CD8-positive, alpha-beta memory T cell (primary cell): ENCODE measurements at places on chromosomes 2 and 18. TPM values are rescaled to one million over a fixed set of nuclear protein-coding genes. Genes with fewer than 3 reads are reported as not detected.

DCC gene
- not detected for total RNA-seq

- DNase-seq, result no peak
- H3K27ac ChIP-seq, result no peak overlapping the region
- no peak overlapping the region for H3K4me3 ChIP-seq
- peaks cover 10% of the 10 kb centered on the region for H3K4me1 ChIP-seq
Measured at GRCh38 chr2:136253288-136254004, 135.5 kb upstream of the CXCR4 start.

DNA sequence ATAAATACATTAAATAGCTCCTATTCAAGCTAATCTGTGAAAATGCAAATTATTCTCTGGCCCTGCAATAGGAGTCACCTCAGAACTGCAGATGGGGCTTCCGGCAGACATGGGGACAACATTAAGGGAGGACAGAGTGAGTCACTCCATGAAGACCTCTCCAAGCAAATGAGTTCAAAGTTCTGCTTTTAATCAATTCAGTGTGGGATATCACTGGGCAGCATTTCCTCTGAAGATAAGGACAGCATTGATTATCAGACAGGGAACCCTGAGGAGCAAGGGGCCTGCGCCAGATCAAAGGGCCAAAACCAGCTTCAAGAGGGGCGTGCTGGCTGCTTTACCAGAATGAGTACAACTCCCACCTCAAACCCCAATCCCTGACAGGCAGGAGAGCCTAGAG is 356.9 kb upstream of the KLHL29 start:
- no peaks in the 10 kb centered on the region for H3K27me3 ChIP-seq
- DNase-seq, result no peak
- no peaks in the 10 kb centered on the region for H3K4me1 ChIP-seq
- no peaks in the 10 kb centered on the region for H3K36me3 ChIP-seq
- no peak overlapping the region for H3K4me3 ChIP-seq
- H3K27ac ChIP-seq, result no peak overlapping the region

STK11IP gene
- 26.2 TPM for total RNA-seq

- H3K27me3 ChIP-seq, result no peaks in the 10 kb centered on the region
- no peak overlapping the region for H3K27ac ChIP-seq
- peaks cover 3% of the 10 kb centered on the region for H3K4me1 ChIP-seq
Measured at GRCh38 chr2:28448793-28449100, 47.1 kb upstream of the PLB1 start.

GRCh38 chr2:31088504-31089195 is 49.6 kb downstream of the GALNT14 start:
- H3K4me3 ChIP-seq, result no peak overlapping the region
- no peaks in the 10 kb centered on the region for H3K36me3 ChIP-seq
- H3K27ac ChIP-seq, result no peak overlapping the region

CYP26B1 gene
- total RNA-seq, result not detected

DNA sequence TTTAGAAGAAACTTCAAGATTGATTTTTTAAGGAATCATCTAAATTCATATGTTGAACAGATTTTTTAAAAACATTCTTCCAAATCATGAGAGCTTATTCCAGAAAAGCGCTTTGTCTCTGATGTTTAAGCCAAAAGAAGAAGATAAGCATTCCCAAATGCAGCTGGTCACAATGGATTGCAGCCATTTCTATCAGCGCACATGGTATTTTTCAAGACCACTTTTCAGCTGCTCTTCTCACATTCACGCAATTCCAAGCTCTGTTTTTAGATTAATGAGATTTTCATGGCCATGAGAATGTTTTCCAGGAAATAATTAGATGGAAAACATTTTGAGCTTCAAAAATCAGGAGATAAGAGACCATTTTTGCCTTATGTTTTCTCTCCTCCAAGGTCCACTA is 8.7 kb downstream of the OSBPL1A start:
- H3K4me1 ChIP-seq, result no peaks in the 10 kb centered on the region
- no peaks in the 10 kb centered on the region for H3K36me3 ChIP-seq
- no peak overlapping the region for H3K27ac ChIP-seq
- no peak for DNase-seq

DNA sequence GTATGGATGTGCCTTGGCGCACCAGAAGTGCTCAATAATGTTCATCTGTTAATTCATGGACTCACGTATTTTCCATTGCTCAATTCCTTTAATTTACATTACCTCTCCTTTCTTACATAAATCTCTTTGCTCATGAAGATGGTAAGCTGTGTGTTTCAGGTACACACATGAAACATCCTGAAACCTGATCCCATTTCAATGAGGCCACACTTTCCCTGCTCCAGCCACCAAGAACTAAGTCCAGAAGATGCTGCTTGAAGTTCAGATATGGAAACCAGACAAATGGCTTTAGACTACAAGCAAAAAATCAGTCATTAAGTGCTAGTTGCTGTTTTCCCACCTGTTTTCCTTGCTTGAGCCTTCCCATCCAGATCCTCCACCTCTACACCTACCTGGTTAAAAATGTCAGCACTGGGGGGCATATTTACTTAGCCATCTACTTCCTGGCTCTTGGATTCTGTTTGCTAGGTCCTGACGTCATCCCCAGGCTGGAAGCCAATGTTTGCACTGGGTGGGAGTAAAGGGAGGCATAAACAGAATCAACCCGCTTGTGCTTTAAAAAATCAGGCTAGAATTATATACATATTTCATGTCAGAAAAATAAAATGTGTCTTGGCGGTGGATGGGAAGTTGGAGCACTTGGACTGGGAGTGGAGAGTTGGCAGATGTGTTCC is 309.7 kb downstream of the OSR1 start:
- no peaks in the 10 kb centered on the region for H3K27me3 ChIP-seq
- no peak for DNase-seq
- no peaks in the 10 kb centered on the region for H3K36me3 ChIP-seq
- no peaks in the 10 kb centered on the region for H3K4me1 ChIP-seq

- H3K36me3 ChIP-seq, result no peaks in the 10 kb centered on the region
- peaks cover 36% of the 10 kb centered on the region for H3K4me1 ChIP-seq
- no peak overlapping the region for H3K27ac ChIP-seq
- no peaks in the 10 kb centered on the region for H3K27me3 ChIP-seq
- no peak overlapping the region for H3K4me3 ChIP-seq
Measured at GRCh38 chr2:160418853-160419252, 74.8 kb downstream of the RBMS1 start.

IL1RL2 gene
- 0.33 TPM for total RNA-seq

GRCh38 chr18:25704071-25704470 is 352.1 kb upstream of the ZNF521 start:
- H3K4me3 ChIP-seq, result no peak overlapping the region
- no peaks in the 10 kb centered on the region for H3K27me3 ChIP-seq
- DNase-seq, result no peak
- H3K4me1 ChIP-seq, result no peaks in the 10 kb centered on the region

G6PC2 gene
- total RNA-seq, result not detected

DNA sequence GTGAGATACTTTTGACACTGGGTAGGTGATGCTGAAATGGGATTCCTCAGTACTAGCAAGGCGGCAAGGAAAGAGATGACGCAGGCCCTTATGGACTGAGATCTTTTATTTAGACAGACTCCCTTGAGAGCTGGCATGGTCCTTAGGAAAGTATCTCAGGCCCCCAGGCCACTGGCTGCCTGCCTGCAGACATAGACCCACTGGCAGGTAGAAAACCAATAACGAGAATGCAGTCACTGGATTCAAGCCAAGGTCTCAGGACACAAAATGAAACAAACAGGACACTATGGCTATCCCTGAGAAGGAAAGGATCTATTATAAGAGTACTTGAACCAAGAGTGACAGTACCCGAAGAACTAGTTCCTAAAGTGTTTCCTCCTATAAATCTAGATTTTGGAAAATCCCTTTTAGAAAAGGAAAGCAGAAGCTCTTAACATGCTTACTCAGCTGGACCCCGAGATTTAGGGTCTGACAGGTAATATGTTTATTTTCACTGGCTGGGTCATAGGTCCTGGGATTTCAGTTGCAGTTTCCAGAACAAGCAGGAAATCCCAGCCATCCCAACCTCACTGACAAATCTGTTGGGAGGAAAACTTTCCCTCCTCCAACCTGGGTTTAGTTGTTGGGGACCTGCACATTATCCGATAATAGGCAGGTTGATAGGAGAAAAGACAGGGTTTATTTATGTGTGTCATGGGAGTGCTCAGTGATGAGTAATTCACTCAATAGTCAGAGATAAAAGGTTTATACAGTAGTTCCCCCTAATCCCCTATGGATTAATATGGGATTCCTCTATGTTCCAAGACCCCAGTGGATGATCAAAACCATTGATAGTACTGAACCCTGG is 44.5 kb downstream of the COMMD1 start:
- H3K27me3 ChIP-seq, result no peaks in the 10 kb centered on the region
- H3K27ac ChIP-seq, result no peak overlapping the region
- H3K4me3 ChIP-seq, result no peak overlapping the region
- H3K4me1 ChIP-seq, result no peaks in the 10 kb centered on the region
- no peaks in the 10 kb centered on the region for H3K36me3 ChIP-seq

DNA sequence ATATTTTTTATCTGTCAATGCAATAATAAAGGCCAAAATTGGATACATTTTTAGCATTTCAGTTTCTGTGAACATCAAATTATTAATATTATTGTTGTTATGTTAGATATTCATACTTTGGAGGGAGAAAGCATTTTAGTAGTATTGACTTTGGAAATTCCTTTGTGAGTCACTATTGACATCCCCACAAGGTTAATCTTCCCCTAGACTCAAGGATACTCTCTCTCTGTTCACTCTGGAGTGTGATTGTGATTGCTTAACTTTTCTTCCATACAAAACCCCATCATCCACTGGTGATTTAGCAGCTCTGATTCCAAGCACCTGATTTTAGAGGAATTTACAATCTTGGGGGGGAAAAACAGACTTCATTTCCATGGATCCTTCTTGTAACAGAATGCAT is 352.0 kb downstream of the THSD7B start:
- H3K27ac ChIP-seq, result no peak overlapping the region
- DNase-seq, result no peak
- no peaks in the 10 kb centered on the region for H3K36me3 ChIP-seq
- H3K4me3 ChIP-seq, result no peak overlapping the region
- no peaks in the 10 kb centered on the region for H3K27me3 ChIP-seq

- H3K4me3 ChIP-seq, result no peak overlapping the region
- no peaks in the 10 kb centered on the region for H3K27me3 ChIP-seq
- DNase-seq, result no peak
- H3K36me3 ChIP-seq, result peaks cover 31% of the 10 kb centered on the region
Measured at GRCh38 chr2:43943809-43944452, 51.9 kb downstream of the LRPPRC start.

DNA sequence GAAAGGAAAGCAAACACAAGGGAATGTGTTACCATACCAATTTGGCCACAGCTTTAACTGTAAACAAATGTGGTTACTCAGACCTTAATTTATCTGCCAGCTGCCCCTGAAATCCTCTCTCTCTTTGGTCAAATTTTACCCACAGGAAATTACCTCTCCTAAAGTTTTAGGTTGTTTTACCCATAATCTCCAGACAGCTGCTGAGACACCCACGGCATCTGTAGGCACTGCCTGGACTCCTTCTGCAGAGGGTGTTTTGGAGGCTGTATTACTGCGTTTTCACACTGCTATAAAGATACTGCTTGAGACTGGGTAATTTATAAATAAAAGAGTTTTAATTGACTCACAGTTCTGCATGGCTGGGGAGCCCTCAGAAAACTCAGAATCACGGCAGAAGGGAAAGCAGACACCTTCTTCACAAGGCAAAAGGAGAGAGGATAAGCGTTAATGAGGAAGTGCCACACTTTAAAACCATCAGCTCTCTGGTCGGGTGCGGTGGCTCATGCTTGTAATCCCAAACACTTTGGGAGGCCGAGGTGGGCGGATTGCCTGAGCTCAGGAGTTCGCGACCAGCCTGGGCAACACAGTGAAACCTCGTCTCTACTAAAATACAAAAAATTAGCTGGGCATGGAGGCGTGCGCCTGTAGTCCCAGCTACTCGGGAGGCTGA is 677.5 kb upstream of the FSHR start:
- DNase-seq, result no peak
- no peaks in the 10 kb centered on the region for H3K36me3 ChIP-seq
- no peaks in the 10 kb centered on the region for H3K27me3 ChIP-seq

GALNT13 gene
- total RNA-seq, result not detected

- no peak overlapping the region for H3K4me3 ChIP-seq
- DNase-seq, result no peak
- no peaks in the 10 kb centered on the region for H3K27me3 ChIP-seq
- H3K4me1 ChIP-seq, result no peaks in the 10 kb centered on the region
- H3K27ac ChIP-seq, result no peak overlapping the region
Measured at GRCh38 chr2:142153601-142154000, 22.8 kb upstream of the LRP1B start.

DNA sequence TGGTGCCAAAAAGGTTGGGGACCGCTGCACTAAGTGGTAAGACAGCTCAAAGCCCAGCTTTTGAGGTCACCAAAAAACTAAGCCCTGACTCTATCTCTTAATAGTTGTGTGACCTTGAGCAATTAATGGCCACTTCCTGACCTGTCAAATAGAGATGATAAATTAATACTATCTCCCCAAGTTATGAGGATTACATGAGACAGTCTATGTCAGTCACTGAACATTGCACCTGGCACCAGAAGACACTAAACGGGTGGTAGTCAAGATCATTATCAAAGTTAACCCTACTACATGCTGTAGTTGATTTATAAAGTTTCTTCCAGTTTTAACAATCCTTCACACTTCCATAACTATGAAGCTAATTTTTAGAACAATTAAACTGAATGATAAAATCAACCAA is 36.5 kb downstream of the STPG4 start:
- H3K27ac ChIP-seq, result no peak overlapping the region
- H3K27me3 ChIP-seq, result no peaks in the 10 kb centered on the region
- no peaks in the 10 kb centered on the region for H3K36me3 ChIP-seq
- no peaks in the 10 kb centered on the region for H3K4me1 ChIP-seq
- DNase-seq, result no peak

- H3K4me3 ChIP-seq, result no peak overlapping the region
- H3K36me3 ChIP-seq, result no peaks in the 10 kb centered on the region
- no peak overlapping the region for H3K27ac ChIP-seq
- H3K27me3 ChIP-seq, result peaks cover 48% of the 10 kb centered on the region
- no peak for DNase-seq
Measured at GRCh38 chr2:170823088-170823897, 6.6 kb downstream of the GAD1 start.

GRCh38 chr2:10277293-10278028 is 25.2 kb upstream of the HPCAL1 start:
- DNase-seq, result no peak
- H3K4me1 ChIP-seq, result peaks cover 11% of the 10 kb centered on the region
- no peak overlapping the region for H3K4me3 ChIP-seq
- H3K27me3 ChIP-seq, result no peaks in the 10 kb centered on the region
- no peaks in the 10 kb centered on the region for H3K36me3 ChIP-seq
- peak overlapping the region; percentile 45 for H3K27ac ChIP-seq

GRCh38 chr18:59458575-59458974 is 99.5 kb upstream of the LMAN1 start:
- no peak overlapping the region for H3K4me3 ChIP-seq
- H3K27ac ChIP-seq, result no peak overlapping the region
- no peak for DNase-seq
- no peaks in the 10 kb centered on the region for H3K36me3 ChIP-seq

ASTL gene
- 18.0 TPM for total RNA-seq

DNA sequence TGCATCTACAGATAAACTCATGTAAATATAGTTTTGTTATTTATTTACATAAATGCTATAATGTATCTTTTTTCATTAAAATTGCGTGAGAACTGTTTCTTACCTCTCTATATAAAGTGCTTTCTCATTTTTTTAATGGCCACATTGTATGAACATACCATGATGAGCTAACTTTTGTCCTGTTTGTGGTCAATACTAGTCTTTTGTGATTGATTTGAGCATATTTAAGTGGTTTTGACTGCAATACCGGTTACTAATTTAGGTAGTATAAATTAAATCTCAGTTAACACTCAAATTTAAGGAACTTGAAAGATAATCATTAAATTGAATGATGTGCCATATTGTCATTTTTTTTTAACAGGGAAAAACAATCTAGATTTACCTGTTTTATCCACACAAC is 108.2 kb downstream of the HAUS1 start:
- peaks cover 4% of the 10 kb centered on the region for H3K36me3 ChIP-seq
- no peak for DNase-seq
- no peak overlapping the region for H3K4me3 ChIP-seq
- H3K27me3 ChIP-seq, result no peaks in the 10 kb centered on the region
- peaks cover 28% of the 10 kb centered on the region for H3K4me1 ChIP-seq
